Activated CD8-positive, alpha-beta memory T cell treated with anti-CD3 and anti-CD28 coated beads for 4 hours (primary cell): ENCODE measurements at places on chromosomes 3 and 15.

DNA sequence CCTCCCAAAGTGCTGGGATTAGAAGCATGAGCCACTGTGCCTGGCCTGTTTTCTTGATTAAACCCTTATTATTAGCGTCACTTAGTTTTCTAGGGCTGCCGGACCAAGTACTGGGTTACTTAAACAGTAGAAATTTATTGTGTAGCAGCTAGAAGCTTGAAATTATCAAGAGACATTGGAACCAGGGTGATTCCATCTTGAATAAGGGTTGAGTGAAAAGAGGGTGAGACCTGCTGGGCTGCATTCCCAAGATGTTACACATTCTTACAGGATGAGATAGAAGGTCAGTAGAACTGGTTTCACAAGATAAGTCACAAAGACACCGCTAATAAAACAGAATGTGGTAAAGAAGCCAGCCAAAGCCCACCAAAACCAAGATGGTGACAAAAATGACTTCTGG is 18.6 kb upstream of the FSTL1 start:
- no peak for DNase-seq

DNA sequence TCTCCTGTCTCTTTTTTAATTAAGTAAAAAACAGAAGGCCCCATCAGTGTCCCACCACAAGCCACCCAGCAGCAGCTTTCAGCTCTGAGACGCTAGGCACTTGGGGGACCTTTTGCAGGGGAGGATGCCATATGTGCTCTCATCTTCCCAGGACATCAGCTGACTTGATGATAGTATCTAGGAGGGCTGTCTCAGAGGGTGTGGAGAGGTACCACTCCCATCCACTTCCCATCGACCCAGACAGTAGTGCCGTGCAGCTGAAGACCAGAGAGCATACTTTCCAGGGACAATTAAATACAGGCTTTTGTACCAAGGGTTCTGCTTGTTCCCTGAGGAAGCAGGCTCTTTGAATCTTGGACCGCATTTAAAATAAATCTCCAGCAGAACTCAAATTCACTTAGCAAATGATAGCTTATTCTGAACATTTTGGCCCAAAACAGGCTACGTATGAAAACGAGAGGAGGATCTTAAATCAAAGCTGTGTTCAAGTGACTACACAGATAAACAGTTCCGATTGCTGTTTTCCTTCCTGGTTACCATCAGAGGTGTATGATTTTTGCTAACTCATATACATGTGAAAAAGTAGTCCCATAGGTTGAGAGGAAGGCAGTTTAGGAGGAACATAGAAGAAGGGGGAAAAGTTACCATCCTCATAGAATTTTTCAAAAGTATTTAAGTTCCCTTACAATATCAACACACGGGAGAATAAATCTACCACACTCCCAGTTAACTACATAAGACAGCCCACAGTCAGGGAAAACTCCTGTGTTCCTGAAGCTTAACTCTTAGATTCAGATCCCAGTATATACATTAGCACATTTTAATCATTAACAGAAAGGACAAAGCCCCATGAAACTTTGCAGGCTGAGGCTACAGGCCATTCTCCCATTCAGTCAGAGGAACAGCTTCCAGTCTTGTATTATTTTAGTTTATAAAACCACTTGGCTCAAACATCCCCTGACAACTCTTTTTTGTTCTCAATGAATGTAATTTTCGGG is 9.5 kb downstream of the WNT5A start:
- no peak for DNase-seq

- no peak for DNase-seq
Measured at GRCh38 chr15:25391971-25392721, 46.7 kb downstream of the UBE3A start.

DNA sequence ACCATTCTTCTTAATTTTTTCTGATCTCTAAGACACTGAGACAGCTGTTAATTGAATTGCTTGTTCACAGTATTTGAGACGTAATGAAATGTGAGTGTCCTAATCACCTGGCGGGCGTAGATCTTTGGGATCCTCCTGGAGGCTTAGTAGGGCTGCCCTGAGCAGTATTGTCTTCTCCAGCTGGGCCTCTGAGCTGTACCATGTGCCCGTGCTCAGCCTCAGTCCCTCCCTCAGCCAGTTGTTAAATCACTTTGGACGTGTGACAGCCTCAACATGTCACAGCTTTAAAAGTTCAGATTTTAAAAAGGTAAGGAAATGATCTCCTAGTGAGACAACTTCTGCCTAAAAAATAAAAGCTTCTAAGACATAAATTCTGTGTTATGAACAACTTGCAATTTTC is 35.5 kb downstream of the IGF1R start:
- no peak for DNase-seq

DNA sequence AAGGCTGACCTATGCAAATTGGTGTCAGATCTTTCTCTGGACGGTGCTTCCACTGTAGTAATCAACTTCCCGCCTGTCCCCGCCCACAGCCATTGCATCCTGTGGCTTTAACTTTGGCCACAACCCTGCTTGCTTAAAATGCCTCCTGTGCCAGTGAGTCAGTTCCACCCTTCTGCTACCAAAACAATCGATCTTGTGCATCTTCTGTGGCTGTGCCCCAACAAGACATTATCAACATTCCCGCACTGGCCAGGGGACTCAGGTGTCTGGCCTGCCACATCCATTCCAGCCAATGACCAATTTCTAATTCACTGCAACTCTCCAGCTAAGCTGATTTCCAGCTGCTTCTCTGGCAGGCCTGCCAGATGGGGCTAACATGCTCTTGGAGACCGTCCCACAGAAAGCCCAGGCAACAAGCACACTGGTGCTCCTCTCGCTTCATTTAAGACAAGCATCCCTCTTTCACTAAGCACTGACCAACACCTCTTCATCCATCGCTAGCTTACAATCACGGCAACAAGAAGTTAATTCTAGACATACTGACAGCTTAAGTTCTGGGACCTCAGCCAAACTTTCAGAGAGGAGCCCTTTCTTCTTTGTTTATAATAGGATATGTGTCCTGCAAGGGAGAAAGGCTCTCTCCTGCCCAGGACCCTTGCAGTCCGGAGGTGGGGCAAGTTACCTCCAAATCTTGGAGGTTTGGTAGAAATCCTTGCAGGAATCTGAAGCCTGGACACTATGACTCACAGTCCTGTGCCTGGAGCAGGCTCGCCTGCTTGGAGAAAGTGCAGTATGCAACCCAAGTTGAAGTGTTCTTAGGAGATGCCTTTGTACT is 6.7 kb downstream of the CA12 start:
- DNase-seq, result no peak

GRCh38 chr15:22226034-22226790 is 145.9 kb downstream of the OR4M2 start:
- no peak for DNase-seq

- no peak for DNase-seq
Measured at GRCh38 chr3:61617041-61617440, 55.7 kb downstream of the PTPRG start.

- no peak for DNase-seq
Measured at GRCh38 chr3:86967062-86967461, 23.9 kb downstream of the VGLL3 start.

DNA sequence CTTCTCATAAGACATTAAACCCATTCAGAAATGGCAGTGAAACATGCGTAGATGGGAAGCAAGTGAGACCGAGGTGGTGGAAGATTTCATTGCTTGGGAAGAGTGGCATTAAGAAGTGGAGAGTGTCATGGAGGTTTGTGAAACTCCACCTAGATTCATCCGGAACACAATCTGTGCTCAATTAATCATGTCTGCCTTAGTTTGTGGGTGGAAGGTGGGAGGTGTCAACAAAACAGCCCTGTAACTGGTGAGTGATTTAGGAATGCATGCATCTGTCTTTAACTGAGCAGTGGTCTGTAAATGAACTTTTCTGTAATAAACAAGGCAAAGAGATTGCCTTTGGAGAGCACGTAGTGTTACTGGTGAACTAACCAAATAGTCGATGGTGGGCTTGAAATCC is 113.7 kb downstream of the WNT5A start:
- no peak for DNase-seq

DNA sequence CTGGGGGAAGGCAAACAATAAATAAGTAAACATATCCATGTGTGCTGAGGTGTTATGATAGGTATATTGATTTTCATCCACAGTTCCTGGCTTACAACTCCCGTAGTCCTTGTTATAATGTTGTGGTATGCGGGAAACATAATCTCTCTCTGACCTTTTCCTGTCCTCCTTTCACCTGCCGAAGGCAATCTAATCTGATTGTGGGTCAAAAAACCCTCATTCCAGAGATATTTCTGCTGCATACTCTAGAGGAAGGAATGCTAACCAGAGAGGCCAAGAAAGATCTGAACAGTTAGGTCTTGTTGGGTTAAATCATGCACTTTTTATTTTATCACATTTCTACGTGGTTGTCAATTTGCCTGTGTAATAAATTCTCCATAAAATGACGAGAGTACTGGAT is 383.6 kb upstream of the SEMA6D start:
- no peak for DNase-seq

DNA sequence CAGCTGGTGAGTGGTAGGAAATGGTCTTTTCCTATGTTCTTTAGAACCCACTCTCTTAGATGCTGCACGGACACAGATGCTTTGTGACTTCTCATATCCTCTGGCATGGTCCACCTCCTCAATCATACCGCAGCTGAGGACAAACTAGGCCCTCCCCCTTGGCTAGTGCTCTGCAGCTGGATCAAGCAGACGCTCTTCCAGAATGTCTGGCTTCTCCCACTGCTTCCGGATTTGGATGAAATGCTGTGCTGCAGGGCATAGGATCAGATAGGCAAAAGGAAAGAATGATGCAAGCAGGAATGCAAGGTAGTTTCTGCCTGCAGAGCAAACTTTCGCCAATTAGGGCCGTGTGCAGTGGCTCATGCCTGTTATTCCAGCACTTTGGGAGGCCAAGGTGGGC is 75.7 kb upstream of the SLC4A7 start:
- DNase-seq, result no peak

GRCh38 chr3:118938183-118938961 is 96.3 kb downstream of the IGSF11 start:
- DNase-seq, result no peak

GRCh38 chr3:128763967-128764366 is 38.0 kb downstream of the RAB7A start:
- DNase-seq, result no peak

- DNase-seq, result no peak
Measured at GRCh38 chr15:57919754-57920153, 145.8 kb downstream of the ALDH1A2 start.
